Activated CD8-positive, alpha-beta T cell treated with anti-CD3 and anti-CD28 coated beads, Interleukin-2, amount 10 ng/mL, durations not matched to agents 7 days and 5 days (primary cell): ENCODE measurements at places on chromosomes 16 and 17.

- DNase-seq: no peak
Observed at GRCh38 chr17:60910415-60910814, 232.8 kb downstream of the BCAS3 start.

GRCh38 chr16:12829096-12829888, 25.6 kb upstream of the CPPED1 start:
- DNase-seq: no peak

- DNase-seq: no peak
Observed at GRCh38 chr16:51538707-51539498, 387.8 kb upstream of the SALL1 start.

GRCh38 chr16:47876511-47876910, 279.3 kb downstream of the ABCC12 start:
- no peak for DNase-seq

- no peak for DNase-seq
Observed at GRCh38 chr16:85384833-85385462, 228.2 kb upstream of the GSE1 start.

GRCh38 chr16:2009164-2009711, 383 bp downstream of the ZNF598 start:
- DNase-seq: peak; percentile 33

- DNase-seq: no peak
Observed at GRCh38 chr17:72804949-72805707, 287.4 kb downstream of the SLC39A11 start.

GRCh38 chr17:38604479-38605403, 1.0 kb downstream of the SRCIN1 start:
- DNase-seq: no peak

GRCh38 chr17:75707079-75707571, 14.1 kb upstream of the ITGB4 start:
- no peak for DNase-seq
